ENCODE measurements at places on chromosomes 16 and 17. TPM values are rescaled to one million over a fixed set of nuclear protein-coding genes. Genes with fewer than 3 reads are reported as not detected.

The KRTAP1-5 gene
- total RNA-seq = not detected

The USP43 gene
- 0.45 TPM for total RNA-seq

The RETREG3 gene
- total RNA-seq = 43.5 TPM

The ALOX12 gene
- 1.2 TPM for total RNA-seq

The SLC47A1 gene
- not detected for total RNA-seq

The RFWD3 gene
- total RNA-seq = 61.2 TPM

The CCDC154 gene
- total RNA-seq = 1.3 TPM

The SPEM1 gene
- not detected for total RNA-seq

The MEIOB gene
- not detected for total RNA-seq

The C17orf50 gene
- not detected for total RNA-seq

The TMEM98 gene
- total RNA-seq = not detected

The PRKCA gene
- 93.9 TPM for total RNA-seq

The LITAFD gene
- total RNA-seq = not detected

The FN3K gene
- 6.5 TPM for total RNA-seq

The FOXF1 gene
- not detected for total RNA-seq

The TNFRSF13B gene
- 1.1 TPM for total RNA-seq

The HOXB1 gene
- total RNA-seq = not detected

The ATP2C2 gene
- not detected for total RNA-seq

The DEXI gene
- total RNA-seq = 14.2 TPM

The SPSB3 gene
- 101 TPM for total RNA-seq

The ABCA10 gene
- total RNA-seq = 2.6 TPM

The SEZ6L2 gene
- not detected for total RNA-seq

The ZNF423 gene
- total RNA-seq = not detected

The RNF222 gene
- total RNA-seq = 0.52 TPM
